A549 (cell line): ENCODE measurements at places on chromosomes 13 and 19. TPM values are rescaled to one million over a fixed set of nuclear protein-coding genes. Genes with fewer than 3 reads are reported as not detected.

DNA sequence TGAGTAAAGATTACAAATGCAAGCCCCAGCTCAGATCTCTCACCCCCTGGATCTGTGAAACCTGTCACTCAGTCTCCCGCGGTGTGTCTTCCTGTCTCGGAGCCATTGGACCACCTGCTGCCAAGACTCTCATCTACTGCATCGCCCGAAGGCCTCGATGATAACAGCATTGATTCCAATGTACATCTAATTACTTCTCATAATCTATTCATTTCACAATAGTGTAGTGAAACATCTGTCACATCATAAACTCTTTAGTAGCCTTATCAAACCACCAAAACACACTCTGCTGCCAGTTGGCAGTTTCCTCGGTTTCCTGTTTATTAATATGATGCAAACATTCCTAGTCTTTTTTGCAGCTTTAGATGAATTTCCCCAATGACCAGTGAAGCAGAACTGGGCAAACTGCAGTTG is 220.3 kb downstream of the POU4F1 start:
- DNase-seq = no peak

GRCh38 chr13:44872751-44873150 is 116.5 kb downstream of the NUFIP1 start:
- no peak for DNase-seq

- peak; percentile 18 for DNase-seq
These were observed 357.7 kb downstream of the LMO7 start for GRCh38 chr13:75993823-75994222.

Gene ZBTB32
- polyA plus RNA-seq = not detected in 3 replicates

Gene SULT2A1
- polyA plus RNA-seq = not detected in 3 replicates
